ENCODE measurements at places on chromosomes 12 and 14.
A peak's percentile ranks its signal among the peaks of the same experiment; 100 is the strongest.

DNA sequence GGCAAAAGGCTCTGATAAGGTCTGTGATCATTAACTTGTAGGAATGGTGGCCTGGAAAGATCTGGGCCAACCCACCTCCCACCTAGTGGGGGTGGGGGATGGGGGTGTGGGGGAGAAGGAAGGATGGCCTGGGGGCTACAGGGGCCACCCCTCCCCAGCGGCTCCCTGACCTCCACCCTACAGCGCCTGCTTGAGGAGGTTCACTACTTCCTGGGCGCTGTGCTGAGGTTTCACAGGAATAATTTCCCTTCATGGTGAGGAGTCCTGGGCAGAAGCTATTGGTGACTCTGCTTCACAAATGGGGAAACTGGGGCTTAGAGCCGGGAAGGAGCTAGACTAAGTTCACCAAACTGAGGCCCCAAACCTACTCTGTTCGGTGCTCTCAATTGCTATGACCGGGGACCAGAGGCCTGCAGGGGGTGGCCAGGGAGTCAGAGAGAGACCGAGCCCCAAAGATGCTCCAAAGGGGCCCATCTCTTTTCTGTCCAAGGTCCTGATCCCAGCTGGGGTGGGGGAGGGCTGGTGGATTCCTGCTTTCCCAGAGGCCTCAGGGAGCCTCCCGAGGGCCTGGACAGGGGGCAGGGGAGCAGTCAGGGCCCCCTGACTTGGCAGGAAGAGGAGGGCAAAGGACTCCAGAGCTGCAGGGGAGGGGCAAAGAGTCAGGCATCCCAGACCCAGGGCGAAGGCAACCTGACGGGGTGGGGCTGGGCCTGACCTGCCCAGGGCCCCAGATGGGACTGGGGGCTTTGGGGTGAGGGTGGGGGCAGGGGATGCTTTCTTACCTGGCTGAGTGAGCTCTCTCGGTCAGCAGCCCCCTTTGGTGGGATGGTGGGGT is 1.7 kb downstream of the HNF1A start:
- DNase-seq, result no peak

DNA sequence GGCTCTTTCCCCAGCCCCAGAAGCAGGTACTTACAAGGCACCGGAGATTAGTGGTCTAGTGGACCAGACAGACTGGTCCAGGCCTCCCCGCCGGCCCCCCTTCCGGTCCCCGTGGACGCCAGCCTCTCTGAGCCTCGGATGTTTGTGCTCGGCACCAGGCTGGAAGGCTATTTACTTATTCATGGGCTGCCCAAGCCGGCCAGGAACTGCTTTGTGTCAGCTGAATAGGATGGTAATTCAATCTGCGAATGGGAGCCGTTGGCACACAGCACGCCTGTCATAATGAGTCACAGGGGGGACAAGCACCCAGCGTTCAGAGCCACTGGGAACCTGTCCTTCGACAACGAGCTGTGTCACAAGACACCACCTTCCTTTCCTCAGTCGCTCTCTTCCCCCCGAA is 82.3 kb downstream of the RIMBP2 start:
- DNase-seq, result no peak

- DNase-seq, result no peak
Measured at GRCh38 chr14:44912041-44912869, 49.5 kb downstream of the KLHL28 start.

DNA sequence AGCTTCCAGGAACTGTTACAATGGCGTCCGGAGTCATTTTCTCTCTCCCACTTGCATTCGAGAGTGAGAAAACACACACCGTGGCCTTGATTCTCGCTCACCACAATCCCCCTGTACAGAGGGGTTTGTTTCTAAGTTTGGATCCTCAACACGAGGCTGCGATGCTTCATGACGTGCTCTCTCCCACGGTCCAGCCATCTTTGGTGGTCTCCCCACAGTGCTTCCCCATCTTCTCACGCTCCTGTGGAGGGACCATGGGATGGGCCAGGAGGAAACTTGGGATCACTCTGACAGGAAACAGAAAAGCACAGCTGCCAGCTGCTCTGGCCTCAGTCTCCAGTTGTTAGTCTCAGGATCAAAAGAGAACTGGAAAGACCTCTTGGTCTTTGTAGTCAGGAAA is 28.1 kb downstream of the OR10P1 start:
- no peak for DNase-seq

DNA sequence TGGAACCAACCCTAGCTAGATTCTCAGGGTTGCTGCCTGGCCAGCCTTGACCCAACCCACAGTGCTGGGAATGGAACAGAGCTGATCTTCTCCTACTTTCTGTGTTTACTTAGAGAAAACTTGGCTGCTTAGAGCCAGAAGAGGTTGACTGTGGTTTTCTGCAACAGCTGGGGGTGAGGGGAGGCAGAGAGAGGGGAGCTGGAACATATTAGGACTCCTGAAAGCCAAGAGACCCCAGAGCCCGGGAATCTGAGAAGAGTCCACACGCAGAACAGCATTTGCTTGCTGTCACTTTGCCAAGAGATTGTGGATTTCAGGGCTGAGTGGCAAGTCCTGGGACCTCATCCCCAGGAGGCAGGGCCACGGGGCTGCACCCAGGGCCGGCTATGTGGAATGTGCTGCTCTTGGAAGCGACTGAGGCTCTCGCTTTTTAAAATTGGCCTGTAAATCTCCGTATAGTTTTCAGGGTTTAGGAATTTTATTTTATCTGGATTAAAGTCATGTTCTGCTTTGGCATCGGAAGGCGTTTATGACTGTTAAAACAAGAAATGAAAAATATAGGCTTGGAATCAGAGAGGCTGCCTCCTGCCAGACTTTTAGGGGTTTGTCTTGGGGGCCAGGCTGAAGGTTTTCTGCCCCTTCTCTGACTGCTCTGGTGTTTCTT is 22.3 kb upstream of the MED13L start:
- no peak for DNase-seq

- DNase-seq, result peak; percentile 48
Measured at GRCh38 chr12:47165934-47166333, 86.2 kb upstream of the AMIGO2 start.

DNA sequence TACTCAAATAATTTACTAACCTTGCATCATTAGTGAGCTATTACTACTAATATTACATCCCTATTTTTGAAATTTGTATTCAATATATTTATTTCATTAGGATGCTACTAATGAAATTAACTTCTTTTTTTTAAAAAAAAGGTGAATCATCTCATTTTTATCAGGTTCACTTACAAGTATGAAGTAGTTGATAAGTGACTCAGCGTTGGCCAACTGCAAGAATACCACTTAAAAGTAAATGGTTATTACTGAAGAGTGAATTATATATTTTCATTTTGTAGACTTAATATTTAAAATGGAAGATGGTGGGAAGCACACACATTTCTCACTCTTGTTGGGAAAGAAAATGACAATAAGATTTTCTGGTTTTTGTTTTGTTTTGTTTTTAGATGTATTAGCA is 19.6 kb downstream of the OR4N2 start:
- DNase-seq, result no peak

DNA sequence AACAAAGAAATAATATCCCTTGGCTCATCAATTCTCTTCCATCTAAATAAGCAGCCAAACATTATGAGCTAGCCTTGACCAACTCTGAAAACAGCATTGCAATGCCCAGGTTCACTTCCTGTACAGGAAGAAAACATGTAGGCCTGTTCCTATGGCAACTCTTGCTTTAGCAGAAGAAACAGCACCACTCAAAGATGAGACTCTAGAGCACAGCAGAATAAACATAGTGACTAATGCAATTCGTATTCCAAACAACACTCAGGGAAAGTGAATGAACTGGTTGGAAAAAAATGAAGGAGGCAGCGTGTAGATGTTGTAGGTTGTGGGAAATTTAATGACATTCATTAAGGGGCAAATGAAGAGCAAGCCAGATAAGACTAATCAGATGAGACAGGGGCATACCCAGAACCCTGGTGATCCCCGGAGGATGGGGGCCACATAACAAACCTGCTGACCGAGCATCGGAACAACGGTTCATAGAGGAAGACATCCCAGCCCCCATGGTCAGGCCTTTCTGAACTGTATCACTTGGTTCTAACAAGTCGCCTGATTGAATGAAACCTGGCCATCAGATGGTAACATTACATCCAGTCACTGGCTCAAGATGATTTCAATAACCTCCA is 9.0 kb downstream of the ARHGDIB start:
- no peak for DNase-seq

- no peak for DNase-seq
Measured at GRCh38 chr14:44812672-44813071, 149.1 kb downstream of the KLHL28 start.

- DNase-seq, result no peak
Measured at GRCh38 chr12:69608114-69608513, 2.6 kb downstream of the LRRC10 start.

GRCh38 chr14:106802413-106803364 is 1276.3 kb downstream of the TMEM121 start:
- DNase-seq, result no peak

DNA sequence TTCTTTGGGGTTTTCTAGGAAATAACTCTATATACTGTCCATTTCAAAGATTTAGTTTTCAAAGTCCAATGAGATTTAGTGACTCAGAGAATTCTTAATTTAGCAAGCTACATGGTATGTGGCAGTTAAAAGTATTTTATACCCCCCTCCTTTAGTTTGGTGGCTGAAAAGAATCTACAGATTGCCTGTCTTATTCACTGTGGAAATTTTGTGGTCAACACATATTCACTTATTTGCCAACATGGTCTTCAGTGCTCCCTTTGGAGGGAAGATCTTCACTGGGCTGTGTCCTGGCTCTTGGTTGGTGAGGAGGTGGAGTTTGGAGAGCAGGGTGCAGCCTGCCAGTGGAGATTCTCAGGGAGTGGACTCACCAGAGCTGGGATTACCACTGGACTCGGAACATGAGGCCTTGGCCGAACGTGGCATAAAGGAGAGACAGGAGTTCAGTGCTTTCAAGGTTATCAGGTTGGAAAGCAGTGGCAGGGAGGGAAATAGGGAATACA is 39.8 kb downstream of the SAMD4A start:
- DNase-seq, result no peak

DNA sequence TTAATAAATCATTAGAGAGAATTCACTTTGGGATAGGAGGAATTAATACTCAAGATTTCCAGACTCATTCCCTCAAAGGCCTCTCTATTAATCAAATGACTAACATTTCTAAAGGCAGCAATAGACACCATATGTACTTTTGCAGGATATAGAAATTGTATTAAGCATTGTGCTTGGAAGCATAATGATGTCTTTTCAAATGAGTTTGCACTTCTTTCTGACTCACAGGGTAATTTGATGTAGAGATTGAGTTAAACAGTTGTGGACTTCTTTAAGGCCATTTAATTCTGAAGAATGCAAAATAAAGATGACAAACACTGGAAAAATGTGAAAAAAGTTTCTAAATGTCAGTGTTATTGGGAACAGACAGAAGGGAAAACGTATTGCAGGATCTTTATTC is 63.4 kb upstream of the CSRP2 start:
- DNase-seq, result no peak

DNA sequence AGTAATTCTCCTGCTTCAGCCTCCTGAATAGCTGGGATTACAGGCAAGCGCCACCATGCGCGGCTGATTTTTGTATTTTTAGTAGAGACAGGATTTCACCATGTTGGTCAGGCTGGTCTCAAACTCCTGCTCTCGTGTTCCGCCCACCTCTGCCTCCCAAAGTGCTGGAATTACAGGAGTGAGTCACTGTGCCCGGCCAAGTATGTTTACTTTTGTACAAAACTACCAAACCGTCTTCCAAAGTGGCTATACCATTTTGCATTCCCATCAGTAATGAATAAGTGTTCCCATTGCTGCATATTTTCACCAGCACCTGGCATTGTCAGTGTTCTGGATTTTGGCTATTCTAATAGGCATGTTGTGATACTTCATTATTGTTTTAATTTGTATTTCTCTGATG is 8.4 kb upstream of the KRT6A start:
- DNase-seq, result no peak

- DNase-seq, result no peak
Measured at GRCh38 chr12:68428724-68429501, 96.8 kb upstream of the MDM1 start.

- no peak for DNase-seq
Measured at GRCh38 chr14:93072659-93073357, 42.9 kb downstream of the ITPK1 start.

DNA sequence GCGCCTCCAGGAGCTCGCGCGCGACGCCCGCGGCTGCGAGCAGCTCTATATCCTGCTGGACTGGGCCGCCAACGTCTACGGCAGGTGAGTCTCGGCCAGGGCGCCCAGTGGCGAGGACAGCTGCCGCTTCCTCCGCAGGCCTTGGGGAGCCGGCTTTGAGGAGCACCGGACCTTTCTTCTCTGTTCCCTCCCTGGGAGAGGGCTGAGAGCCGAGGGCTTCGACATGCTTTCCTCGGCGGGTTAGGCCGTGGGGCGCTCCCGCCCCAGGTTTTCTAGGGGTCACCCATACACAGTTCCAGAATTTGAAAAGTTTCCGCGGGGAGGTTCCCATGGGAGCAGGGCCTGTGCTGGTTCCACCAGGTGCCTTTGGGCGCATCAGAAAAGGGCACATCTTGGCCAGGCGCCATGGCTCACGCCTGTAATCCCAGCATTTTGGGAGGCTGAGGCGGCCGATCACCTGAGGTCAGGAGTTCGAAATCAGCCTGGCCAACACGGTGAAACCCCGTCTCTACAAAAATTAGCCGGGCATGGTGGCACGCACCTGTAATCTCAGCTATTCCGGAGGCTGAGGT is 8.2 kb downstream of the EXOC3L4 start:
- no peak for DNase-seq

DNA sequence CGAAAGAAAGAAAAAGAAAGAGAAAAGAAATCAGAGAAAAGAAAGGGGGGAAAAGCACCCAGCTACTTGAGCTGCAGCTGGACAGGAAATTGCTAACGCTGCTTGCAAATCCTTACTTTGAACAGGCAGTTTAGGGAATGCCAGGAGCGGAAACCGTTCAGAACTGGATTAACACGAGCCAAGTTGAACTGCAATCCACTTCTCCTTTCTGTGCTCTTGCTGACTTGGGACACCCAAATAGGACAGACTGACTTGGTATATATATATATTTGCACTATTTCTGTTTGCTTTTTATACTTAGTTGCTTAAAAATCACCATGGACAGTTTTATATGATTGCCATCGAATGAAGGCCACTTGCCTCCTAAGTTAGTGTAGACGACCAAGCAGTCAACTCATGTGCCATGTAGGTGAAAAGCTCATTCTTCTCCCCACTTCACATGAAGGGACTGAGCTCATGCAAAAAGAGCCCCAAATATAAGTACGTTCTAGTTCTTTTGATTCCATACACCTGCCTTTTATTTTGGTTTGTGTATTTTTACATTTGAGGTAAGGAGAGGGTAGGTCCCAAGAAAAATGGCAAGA is 5.5 kb downstream of the DUSP6 start:
- peak; percentile 51 for DNase-seq

GRCh38 chr12:109741970-109742703 is 28.5 kb downstream of the FAM222A start:
- no peak for DNase-seq

- no peak for DNase-seq
Measured at GRCh38 chr14:30410986-30411385, 148.0 kb upstream of the G2E3 start.
